Pons (tissue), 1 donor: ENCODE measurements at places on chromosomes 16 and 17.
A peak's percentile ranks its signal among the peaks of the same experiment; 100 is the strongest.

DNA sequence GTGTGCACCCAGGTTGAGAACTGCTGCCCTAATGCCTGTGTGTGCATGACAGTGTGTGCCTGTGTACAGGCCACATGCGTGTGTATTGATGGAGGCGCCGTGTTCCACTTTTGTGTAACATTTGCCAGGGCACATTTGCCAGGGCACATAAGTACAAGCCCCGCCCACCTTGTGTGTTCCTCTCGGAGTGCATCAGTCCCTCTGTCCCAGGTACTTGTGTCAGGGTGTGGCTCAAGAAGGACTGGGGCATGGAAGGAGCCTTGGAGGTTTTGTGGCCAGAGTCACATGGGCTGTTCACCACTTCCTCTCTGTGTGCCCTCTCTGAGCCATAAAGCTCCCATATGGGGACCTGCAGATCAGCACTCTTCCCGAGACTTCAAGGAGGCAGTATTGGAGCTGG, 73.9 kb downstream of the MRM1 start:
- no peak for DNase-seq

DNA sequence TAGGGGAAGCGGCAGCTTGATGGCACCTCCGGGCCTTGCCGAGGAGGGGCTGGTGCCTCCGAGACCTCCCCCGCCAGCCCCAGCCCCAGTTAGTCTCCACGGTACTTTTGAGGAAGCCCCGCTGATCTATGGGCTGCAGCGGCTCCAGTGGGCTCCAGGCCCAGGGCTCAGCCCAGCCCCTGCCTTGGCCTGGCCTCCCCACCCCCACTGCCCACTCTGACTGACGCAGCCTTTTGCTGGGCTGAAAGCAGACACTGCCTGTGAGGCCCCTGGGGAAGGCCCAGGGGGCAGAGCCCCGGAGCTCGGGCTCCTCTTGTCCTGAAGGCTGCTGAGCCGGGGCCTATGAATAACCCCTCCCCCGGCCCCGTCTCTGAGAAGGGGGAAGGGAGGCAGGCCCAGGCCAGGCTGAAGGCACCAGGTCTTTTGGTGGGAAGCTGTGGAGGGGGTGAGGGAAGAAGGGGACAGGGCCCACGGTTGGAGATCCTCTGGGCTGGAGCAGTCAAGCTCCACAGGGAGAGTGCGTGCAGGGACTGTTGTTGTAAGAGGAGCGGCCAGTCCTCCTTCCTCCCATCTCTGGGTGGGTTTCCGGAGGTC, 7.5 kb upstream of the SMTNL2 start:
- no peak for DNase-seq

- no peak for DNase-seq
Observed at GRCh38 chr17:48491527-48492273, 39.1 kb downstream of the HOXB1 start.

- DNase-seq: no peak
Observed at GRCh38 chr17:75776386-75777295, 8.0 kb upstream of the UNK start.

DNA sequence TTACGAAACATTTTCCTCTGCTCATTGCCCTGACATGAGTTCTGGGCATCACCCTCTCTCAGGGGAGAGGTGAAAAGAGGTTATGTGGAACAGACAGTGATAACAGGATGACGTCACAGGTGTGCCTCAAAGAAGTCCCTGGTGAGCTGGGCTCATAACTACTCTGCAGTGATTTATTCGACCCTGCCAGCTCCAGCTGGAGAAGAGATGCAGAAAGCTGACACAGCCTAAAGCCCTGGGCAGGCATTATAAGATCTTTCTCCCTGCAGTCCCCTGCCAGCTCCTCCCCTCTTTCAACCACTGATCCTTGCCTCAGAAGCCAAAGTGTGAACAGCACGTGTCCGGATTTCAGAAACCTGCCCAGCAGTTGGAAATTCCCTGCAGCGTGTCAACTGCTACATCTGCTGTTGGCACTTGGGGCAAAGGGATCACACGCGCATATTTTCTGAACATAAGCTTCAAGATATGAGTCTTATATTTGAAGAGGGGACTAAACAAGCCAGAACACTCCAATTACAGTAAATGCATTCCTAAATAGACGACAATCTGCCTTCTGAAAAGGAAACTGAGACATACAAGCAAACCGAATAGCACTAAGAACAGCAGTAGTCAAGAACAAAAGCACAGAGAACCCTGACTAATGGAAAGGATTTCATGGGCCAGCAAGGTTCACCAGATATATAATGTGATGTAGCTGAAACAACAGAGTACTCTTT, 80.5 kb downstream of the SMG6 start:
- DNase-seq: no peak

- no peak for DNase-seq
Observed at GRCh38 chr17:40355123-40355803, 9.3 kb downstream of the GJD3 start.

DNA sequence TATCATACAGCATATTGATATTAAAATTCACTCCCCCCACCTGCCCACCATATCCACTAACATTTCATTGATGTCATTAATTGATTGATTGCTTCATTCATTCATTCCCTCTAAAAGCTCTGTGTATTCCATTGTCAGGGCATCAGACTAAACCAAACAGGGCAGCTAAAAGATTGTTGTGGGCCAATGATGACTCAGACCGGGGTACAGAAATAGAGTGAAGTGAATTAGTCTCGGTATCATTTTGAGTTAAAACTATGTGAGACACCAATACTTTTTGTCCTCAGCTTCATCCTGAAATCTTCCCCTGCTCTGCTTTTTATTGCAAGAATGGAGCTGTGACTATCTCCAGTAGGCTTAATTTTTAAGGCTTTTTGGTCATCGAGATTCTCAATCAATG, 868.3 kb downstream of the CDH11 start:
- DNase-seq: no peak

GRCh38 chr17:31527606-31528005, 136.1 kb downstream of the RAB11FIP4 start:
- no peak for DNase-seq

DNA sequence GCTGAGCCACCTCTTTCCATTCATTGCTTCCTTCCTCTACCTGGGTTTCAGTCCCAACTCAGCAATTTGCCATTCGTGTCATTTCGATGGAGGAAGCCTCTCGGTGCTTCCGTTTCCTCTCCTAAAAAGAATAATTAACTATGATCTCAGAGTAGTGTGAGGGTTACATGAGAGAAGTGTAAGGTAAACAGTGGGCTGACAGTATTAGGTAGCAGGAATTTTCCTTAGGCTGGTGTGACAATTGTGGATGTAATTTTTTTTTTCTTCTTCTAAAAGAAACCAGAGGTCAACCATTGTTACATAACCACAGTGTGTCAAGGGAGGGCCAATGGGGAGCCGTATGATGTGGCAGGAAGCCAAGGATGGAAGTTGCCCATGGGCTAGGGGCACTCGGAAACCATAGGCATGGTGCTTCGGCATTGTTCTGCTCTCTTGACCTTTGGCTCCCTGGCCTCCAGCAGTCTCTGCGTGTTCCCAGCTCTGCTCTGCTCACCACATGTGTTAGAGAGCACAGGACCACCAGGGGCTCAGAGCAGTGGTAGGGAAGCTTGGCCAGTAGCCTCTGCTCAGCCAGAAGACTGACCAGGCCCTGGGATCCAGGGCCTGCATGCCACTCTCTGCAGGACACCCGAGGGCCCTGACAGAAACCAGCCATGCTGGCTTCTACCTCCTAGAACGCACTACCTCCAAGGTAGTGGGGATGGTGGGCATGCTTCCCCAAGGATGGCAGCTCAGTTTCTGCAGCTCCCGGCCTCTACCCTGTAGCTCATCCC, 2.0 kb upstream of the TOP2A start:
- no peak for DNase-seq

- no peak for DNase-seq
Observed at GRCh38 chr17:82006468-82007227, 16.0 kb downstream of the CENPX start.

- DNase-seq: no peak
Observed at GRCh38 chr16:27405546-27406451, 3.8 kb downstream of the IL21R start.

GRCh38 chr17:38897176-38897575, 27.3 kb downstream of the LASP1 start:
- DNase-seq: peak; percentile 24

DNA sequence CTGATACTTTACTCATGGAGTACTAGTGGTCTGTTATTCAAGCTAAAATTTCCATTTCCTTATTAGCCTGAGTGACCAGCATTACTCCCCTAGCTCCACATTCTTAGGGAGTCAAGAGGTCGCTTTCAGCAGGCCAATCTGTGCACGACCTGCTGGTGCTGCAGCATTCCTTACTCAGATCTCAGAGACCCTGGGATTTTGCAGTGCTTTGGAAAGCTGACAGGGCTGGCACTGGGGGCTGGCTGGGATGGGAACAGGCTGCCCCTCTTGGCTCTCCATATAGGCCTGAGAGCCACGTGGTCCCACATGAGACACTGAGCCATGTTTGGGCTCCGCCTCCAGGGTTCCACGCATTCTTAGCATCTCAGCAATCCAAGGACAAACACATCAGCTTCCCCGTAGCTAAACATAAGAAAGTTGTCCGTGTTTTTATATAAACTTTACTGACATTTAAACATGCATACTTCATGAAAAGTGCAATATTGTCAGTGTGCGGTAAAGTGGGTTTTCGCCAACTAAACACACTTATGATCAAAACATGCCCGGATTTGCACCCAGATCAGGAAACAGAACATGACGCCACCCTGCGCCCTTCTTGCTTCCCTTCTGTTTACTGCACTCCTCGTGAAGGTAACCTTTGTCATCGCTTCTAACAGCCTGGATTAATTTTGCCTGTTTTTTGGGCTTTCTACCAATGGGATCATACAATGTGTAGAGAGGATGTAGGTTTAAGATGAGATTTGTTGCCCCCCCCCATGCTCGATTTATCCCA, 254.5 kb upstream of the CACNG5 start:
- no peak for DNase-seq

DNA sequence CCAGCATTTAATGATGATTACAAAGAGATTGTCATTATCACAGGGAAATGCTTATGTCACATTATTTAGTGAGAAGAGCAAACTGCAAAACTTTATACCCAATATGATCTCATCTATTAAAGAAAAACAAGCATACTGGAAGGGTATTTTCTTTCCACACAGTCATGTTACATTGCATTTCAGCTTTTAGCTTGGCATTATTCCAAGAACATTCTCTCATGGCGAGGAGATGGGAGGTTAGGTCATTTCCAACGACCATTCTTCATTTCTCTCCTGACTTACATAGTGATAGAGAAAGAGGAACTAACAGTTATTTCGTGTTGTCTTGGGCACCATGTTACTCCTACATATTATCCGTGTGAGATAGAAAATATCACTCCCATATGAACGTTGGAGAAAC, 309.4 kb upstream of the XYLT1 start:
- no peak for DNase-seq

GRCh38 chr17:57644326-57644725, 100.8 kb downstream of the CCDC182 start:
- DNase-seq: no peak

DNA sequence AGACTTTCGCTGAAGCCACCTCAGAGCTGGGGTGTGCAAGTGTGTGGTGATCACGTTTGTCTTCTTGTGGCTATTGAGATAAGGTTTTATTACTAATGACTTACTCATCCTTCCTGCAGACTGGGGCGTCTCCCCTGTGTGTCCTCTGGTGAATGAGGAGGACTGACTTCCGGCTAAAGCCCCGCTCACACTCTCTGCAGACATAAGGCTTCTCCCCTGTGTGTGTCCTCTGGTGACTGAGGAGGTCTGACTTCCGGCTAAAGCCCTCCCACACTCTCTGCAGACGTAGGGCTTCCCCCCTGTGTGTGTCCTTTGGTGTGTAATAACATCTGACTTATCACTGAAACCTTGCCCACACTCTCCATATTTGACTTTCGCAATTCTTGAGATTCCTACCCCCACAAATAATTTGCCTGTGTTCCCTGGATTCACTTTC, 19.4 kb downstream of the PRDM7 start:
- no peak for DNase-seq
